ENCODE measurements at places on chromosomes 16 and 17.

GRCh38 chr17:41659427-41660212, 29.1 kb upstream of the EIF1 start:
- no peak for DNase-seq

DNA sequence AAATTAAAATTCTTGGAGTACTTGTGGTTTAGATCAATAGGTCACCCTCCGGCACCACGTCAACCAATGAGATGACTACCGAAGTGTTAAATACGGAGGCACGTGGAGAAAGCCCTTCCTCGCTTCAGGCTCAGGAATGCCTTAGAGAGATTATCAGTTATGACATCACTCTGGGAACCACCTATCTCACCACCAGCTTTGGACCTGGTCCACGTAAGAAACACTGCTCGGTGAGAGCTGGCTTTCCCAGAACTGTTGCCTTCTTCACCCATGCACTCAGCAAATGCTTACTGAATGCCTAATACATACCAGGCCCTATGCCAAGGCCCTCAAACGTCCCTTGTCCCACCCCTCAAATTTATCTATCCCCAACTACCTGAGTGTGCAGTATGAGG, 71.3 kb downstream of the SMG6 start:
- DNase-seq, result peak; percentile 91

GRCh38 chr16:21946889-21947635, 6.1 kb upstream of the UQCRC2 start:
- DNase-seq, result no peak

DNA sequence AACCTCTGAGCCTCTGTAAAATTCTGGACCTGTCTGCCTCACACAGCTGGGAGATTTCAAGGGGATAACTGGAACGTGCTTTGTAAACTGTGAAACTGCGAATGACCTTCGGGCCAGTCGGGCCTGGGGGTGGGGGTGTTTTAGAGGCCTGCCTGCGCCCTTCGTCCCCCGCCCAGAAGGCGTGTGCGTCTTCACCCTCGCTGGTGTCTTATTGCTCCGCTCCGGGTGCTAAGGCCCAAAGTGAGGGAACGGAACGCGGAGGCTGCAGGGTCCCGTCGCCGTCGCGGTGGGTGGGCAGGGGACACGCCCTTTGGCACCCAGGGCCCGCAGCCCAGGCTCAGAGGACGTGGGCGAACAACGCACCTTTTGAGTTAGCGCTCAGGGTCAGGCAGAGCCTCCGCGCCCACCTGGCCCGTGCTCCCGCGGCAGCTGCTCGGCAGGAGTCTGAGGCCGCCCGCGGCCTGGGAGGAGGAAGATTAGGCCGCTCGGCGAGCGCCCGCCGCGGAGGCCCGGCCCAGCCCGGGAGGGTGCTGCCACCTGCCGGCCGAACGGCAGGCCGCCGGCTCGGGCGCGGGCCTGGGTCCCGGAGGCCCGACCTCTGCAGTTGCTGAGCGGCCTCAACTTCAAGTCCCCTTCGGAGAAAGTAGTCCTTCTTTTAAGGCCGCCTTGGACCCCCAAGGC, 29.7 kb downstream of the DCAKD start:
- peak; percentile 58 for DNase-seq

GRCh38 chr17:55427587-55427882, 5.9 kb upstream of the MMD start:
- no peak for DNase-seq

- DNase-seq, result peak; percentile 29
Measured at GRCh38 chr17:75346906-75347305, 57.7 kb upstream of the SLC25A19 start.

GRCh38 chr16:20411055-20411454, 1.7 kb downstream of the ACSM5 start:
- no peak for DNase-seq

DNA sequence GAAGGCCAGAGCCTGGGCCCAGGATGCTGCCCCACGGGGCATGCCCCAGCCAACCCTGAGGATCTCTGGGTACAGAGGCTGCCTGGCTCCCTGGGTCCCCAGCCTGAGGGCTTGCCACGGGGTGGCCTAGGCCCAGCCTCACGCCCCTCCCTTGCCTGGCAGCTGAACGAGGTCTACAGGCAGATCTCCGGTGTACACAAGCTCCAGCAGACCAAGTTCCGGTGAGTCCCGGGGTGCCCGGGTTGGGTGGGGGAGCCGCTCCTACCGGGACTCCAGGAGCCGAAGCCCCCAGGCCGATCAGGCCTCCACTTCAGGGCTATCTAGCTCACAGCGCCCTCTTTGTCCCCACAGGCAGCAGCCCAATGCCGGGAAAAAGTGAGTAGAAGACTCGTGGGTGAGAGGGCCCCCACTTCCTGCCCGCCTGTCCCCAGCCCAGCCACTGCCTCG, 19.4 kb downstream of the ITGB4 start:
- DNase-seq, result no peak

DNA sequence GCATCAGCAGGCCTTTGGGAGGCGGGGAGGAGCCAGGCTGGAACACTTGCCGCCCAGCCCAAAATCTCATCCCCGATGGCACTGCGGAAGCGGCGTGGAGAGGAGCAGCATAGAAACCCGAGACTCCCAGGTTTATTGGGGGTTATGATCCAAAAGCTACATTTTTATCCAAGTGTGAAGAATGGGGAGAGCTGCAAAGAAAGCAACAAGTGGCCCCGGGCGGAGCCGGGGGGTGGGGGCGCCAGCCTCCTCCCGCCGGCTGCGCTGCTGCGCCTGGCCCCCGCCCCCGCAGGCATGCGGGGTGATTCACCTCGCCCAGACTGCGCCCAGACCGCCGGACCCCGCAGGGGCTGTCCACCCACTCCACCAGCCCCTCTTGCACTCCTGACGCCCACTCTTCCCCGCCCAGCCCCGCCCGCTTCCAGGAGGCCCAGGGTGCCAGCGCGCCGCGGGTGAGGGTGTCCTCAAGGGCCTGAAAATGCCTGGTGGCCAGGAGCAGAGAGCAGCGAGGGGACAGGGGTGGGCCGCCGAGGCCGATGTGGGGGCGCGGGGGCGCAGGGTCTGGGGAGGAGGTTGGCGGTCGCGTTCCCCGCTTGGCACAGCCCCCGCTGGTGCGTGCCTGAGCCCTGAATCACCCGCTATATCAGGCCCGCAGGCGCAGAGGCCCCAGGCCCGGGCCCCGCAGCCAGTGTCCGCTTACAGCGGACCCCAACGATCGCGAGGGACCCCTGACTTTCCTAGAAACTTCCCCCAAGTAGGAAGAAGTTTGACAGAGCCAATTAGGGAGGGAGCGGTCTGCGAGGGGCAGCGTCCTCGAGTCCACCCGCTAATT, 1.3 kb downstream of the CAVIN1 start:
- peak; percentile 59 for DNase-seq

- DNase-seq, result no peak
Measured at GRCh38 chr17:7195971-7196370, 16.8 kb upstream of the ASGR1 start.

DNA sequence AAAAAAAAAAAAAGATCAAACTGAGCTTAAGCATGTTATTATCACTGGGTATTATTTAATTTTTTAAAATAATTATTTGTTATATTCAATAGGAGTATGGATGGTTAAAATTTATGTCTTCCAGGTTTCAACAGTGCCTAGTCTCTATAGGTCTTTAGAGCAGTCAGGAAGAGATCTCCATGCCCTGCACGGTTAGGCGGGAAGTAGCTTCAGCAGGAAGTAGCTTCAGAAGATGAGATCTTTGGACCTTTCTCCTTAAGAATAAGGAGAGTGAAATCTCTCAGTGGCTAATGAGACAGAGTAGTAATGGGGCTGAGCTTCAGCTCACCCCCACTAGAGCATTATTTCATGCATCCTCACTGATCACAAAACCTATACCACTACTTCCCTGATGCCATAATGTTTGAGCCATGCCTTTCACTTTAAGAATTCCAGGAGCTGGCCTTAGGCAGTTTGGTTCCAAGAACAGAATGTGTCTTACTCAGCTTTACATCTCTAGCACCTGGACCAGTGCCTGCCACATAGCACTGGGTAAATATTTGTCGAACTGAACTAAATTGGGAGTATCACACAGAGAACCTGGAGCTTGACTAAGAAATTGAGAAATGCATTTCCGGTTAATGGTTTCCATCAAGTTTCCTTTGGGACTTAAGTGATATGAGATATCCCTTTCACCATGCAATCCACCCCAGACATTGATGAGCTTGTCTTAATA, 43.5 kb downstream of the SCPEP1 start:
- no peak for DNase-seq

DNA sequence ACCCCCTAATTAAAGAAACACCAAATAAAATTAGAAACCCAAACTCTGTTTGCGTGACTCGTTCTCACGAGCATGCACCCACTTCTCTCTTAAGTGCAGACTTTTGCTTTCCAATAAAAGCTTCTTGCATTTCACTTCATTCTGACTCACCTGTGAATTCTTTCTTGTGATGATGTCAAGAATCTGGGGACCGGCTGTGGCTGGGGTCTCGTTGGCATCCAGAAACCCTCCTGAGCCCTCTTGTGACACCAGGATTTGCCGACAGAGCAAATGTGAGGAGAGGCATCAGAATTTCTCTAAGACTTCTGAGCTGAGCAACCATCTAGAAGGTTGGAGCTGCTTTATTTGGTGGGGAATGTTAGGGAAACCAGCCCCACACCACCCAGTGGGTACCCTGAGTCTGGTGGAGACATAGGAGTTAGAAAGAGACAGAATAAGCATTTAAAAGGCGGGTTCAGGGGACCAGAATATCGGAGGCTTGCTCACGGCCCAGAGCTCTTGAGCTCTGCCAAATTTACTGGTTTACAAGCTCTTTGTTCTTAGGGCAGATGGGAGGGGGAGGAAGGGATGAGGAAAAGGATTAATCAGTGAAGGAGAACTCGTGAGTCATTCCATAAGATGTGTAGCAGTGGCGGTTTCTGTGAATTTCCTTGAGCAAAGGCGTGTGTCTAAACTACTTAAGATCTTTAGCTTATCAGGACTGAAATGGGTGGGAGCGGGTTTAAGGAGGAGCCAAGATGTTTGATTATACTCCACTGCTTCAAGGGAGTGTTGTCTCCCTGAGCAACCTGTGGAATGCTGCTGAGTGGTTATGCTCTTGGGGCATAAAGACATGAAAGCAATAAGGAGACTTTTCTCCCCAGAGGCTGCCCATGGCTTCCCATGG, 24.2 kb upstream of the TMC5 start:
- DNase-seq, result peak; percentile 26

DNA sequence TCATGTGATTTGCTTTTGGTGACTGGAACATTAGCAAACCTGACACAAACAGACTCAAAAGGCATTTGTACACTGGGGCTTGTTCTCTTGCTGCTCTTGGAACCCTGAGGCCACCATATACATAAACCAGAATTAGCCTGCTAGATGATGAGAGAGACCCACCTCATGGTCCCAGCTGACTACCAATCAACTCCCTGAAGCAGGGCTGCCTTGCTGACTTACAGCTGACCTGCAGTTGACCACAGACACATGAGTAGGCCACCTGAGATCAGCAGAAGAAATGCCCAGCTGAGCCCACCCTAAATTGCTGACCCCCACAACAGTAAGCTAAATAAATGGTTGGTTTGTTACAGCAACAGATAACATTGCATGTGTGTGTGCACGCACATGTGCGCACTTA, 28.7 kb downstream of the BRIP1 start:
- no peak for DNase-seq

DNA sequence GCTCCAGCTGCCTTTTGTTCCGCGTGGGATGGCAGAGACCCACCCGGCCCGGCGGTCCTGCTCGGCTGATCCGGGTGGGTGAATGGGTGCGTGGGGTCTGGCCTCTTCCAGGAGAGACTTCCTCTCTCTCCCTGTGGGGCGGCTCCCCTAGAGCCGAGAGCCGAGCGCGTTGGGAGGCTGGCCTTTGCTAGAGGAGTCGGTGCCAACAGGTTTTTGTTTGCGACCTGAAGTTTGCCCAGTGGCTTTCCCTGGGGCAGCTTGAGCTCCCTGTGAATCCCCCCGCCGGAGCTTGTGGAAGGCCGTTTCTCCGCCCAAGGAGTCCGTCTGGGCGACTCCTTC, 970 bp downstream of the EPN2 start:
- no peak for DNase-seq

- no peak for DNase-seq
Measured at GRCh38 chr17:51144266-51145022, 8.9 kb upstream of the NME1 start.

- DNase-seq, result no peak
Measured at GRCh38 chr17:55926276-55926990, 175.6 kb downstream of the PCTP start.

- peak; percentile 55 for DNase-seq
Measured at GRCh38 chr16:278863-279366, 1.5 kb upstream of the ARHGDIG start.

GRCh38 chr16:71885261-71885650, 1.3 kb upstream of the ZNF821 start:
- DNase-seq, result no peak

GRCh38 chr16:90032674-90033331, 13.5 kb upstream of the DBNDD1 start:
- DNase-seq, result peak; percentile 57

DNA sequence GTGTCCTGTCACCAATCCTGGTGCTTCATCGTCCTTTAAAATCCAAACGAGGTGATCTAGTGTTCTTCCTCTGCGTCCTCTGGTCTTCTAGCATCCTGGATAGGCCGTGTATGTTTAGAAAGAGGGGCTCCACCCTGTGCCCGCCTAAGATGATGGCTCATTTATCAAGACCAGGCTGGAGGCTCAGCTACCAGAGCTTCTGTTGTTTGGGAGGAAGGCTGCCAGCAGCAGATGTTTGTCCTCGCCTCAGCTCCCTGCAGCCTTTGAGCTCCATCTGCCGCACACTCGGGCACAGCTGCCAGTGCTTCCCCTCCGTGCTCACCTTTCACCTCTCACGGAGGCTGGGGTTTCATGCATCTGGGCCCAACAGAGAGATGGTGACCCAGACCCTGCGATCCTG, 954.7 kb upstream of the RBFOX1 start:
- DNase-seq, result no peak

- peak; percentile 67 for DNase-seq
Measured at GRCh38 chr17:55407641-55408566, 13.7 kb downstream of the MMD start.

DNA sequence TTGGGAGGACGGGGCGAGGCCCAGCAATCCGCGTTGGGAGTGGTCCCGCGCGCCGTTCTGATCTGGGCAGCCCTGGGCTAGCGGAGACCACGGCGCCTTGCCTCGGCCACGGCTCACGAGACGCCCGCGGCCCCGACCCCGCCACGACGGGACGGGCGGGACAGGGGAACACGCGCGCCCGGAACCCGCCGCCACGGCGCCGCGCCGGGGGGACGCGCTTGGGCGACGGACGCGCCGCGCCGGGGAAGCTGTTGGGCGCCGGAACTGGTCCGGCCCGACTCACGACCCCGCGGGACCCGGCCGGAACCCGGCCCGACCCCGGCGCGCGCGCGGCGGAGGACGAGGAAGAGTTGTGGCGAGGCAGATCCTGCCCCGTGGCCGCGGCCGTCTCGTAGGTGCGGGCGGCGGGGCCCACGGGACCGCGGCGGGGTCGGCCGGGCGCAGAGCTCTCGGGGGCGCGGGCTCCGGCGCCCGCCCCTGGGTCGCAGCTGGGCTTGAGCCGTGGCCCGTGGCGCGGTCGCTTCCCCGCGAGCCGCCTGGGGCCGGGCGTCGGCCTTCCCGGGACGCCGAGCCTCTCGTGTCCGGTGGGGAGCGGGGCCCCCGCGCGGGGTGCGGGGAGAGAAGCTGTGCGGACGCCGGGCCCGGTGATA, at the start of gene ACSF3:
TSS of gene ACSF3 (plus strand) at position 251 of the 650 bp plus-strand sequence. CDS start 6,830 bp downstream, outside the sequence.
- peak; percentile 53 for DNase-seq

Measured in fibroblast of pulmonary artery (primary cell).